Kasumi-1 (cell line): ENCODE measurements at places on chromosomes 3 and 15.
A peak's percentile ranks its signal among the peaks of the same experiment; 100 is the strongest.

DNA sequence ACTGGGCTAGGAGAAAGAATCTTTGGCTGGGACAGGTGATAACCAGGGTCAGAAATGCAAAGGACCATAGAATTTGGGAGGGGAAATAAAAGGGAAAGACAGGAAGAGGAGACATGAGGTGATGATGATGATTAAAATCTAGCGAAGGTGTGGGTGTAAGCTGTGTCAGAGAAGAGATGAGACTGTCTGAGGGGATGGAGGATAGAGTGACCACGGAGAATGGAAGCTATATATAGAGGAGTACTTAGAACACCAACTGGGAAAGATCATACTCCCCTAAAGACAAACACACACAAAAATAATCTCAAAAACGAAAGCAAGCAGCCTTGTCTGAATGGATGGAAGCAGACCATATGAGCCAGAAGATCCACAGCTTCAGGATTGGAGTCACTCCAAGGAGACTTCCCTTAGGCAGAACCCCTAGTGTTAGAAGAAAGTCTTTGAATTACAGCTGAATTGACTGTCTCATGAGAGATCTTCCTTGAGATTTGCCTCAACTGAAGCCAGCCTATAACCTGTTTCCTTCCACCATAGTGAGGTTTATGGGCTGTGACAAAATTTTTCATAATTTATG, 115.2 kb upstream of the DAZL start:
- DNase-seq, result no peak

DNA sequence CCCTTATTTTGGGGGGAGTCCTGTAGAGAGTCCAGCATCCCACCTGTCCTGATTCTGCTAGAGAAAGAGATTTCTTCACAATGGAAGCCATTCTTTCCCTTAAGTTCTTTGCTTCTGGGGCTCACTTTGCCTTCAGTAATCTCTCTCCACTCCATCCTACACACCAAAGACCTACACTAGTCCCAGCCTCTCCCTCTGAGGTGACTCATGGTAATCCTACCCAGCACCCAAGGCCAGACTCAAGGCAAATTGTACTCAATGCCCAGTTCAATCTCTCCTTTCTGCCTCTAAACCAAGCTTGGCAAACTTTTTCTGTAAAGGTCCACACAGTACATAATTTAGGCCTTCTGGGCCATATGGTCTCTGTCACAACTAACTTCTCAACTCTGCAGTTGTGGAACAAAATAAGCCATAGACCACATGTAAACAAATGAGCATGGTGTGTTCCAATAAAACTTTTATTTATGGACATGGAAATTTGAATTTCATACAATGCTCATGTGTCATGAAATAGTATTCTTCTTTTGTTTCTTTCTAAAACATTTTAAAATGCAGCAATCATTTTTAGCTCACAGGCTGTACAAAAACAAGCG, 72.5 kb downstream of the MRPL46 start:
- no peak for DNase-seq

GRCh38 chr3:99319961-99320360, 318.4 kb upstream of the COL8A1 start:
- no peak for DNase-seq

DNA sequence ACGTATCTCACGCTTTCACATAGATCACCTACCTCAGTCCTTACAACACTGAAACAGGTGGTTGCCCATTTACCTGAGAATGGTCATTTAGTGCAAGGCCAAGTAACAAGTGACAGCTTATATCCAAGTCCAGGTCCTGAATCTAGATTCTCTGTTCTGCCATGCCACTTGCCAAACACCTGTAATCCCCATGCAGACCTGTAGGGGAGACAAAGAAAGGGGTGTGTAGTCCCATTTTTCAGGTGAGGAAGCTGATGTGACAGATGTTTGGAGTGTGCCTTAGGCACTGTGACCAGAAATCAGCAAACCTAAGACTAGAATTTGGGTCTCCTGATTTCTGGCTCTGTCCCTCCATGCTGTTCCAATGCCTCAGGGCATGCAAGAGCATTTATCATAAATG, 12.7 kb downstream of the ZNF35 start:
- DNase-seq, result peak; percentile 4

- DNase-seq, result no peak
These were observed 135.3 kb downstream of the DIPK2A start for GRCh38 chr3:144106970-144107369.

DNA sequence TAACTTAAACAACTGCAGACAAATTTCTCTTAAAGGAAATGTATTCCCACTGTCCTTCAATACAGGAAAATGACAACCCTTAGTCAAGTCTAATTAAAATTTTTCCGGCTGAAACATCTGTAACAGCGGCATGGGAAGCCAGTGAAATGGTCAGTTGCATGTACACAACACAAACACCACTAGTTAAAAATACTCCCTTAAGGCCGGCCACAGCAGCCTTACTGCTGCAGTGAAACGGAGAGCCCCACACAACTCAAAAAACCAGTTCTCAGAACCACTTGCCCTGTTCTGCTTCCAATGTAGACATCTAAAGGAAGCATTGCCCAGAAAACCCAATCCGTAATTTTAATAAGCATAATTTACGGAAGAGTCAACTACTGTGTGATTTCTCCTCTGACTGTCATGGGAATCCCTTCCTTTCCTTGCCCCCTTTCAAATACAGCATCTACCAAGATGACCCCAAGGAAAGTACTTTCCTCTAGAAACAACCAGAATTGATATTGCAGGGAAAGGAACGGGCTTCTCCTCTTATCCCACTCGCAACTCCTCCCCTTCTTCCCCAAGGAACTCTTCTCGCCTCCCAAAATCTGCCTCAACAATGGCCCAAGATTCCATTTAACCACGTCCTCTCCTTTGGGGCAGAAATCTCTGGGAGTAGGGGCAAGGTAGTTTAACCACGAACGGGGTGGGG, 1.6 kb downstream of the FBN1 start:
- no peak for DNase-seq

GRCh38 chr3:140843656-140844055, 98.0 kb upstream of the SLC25A36 start:
- DNase-seq, result no peak

DNA sequence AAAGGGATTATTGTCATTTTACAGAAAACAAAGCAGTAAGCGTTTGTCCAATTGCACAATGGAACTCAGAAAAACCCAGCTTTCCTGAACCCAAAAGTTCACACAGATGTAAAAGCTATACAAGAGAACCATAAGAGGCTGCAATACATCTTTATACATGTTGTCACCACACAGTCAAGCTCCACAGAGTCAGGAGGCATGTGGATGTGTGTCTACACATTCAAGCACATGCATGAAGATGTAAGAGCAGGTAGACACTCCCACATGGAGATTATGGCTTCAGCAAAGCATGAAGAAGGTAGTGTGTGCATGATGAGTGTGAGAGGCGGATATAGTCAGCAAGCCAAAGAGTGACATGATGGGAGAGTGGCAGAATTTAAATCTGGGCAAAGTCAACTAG, 124.7 kb upstream of the THBS1 start:
- DNase-seq, result no peak

DNA sequence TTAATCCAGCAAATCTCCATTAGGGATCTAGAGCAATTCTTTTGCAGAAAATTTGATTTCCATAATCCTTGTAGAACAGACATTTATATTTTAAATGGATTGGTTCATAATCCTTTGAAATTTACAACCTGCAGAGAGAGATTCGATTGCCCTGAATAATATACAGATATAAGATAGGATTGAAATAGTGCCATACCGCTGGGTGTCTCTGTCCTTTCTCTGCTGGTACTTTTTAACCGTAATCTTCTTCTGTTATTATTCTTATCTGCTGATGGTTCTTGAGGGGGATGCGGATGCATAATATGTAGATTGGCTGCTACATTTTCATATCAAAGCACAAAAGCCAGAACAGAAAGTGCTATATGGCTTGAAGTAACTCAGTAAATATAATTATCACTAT, 182.2 kb downstream of the CFAP20DC start:
- no peak for DNase-seq

- no peak for DNase-seq
These were observed 339.1 kb downstream of the TIGIT start for GRCh38 chr3:114632757-114633424.

- no peak for DNase-seq
These were observed 380.7 kb downstream of the PLOD2 start for GRCh38 chr3:145780301-145780700.

GRCh38 chr3:59886790-59887189, 837.0 kb upstream of the CFAP20DC start:
- DNase-seq, result no peak

- no peak for DNase-seq
These were observed 220 bp downstream of the TP63 start for GRCh38 chr3:189631409-189631808.

DNA sequence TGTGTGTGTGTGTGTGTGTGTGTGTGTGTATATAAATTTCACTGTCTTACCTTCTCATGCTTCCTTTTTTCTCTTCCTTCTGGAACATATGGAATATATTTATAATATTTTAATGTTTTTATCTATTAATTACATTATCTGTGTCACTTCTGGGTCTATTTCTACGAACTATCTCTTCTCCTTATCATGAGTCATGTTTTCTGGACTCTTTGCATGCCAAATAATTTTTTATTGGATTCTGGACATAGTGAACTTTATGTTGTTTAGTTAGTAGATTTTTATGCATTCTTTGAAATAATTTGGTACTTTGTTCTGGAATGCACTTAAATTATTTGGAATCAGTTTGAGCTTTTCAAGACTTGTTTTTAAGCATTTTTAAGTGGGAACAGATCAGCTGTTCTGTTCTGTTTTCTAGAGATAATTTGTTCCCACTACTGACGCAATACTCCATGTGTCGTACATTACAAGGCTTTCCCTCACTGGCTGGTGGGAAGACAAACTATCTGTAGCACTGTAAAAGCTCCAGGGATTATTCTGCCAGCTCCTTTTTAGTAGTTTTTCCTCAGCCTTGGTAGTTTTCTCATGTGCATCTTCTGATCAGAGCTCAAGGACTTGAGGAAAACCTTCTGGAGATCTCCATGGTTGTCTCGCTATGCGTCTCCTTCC, 302.0 kb downstream of the CLSTN2 start:
- no peak for DNase-seq

DNA sequence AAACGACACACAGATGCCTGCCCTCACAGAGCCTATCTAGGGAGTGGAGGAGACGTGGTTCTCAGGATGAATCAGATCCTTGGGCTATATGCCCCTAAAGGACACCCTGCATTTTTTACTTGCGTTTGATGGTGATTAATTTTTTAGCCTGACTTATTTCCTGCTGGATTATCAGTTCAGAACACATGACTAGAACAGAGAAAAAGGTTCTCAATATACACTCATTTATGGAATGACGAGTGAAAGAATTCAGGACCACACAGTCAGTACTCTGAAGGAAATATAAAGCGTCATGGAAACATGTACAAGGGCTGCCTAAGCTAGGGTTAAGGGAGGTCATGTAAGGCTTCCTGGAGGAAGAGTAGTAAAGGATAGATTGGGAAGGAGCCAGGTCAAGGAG, 121.8 kb downstream of the SSR3 start:
- DNase-seq, result no peak

- DNase-seq, result peak; percentile 73
These were observed 303.9 kb upstream of the TBC1D5 start for GRCh38 chr3:18046131-18046915.

DNA sequence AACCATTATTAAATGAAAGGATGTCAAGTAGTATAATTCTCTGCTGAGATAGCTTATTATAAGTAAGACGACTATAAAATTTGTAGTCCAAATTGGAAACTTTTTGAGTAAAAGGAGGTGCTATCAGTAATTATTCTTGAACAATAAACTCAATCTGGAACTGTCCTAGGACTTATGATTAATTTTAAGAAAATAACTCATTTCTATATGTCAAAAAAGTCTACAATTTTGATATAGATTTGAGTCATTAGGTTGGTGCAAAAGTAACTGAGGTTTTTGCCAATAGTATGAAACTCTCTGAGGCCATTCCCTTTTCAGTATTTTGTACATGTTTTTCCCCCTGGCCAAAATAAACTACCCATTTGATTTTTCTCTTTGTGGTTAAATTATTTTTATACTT, 41.0 kb downstream of the LEKR1 start:
- DNase-seq, result no peak

DNA sequence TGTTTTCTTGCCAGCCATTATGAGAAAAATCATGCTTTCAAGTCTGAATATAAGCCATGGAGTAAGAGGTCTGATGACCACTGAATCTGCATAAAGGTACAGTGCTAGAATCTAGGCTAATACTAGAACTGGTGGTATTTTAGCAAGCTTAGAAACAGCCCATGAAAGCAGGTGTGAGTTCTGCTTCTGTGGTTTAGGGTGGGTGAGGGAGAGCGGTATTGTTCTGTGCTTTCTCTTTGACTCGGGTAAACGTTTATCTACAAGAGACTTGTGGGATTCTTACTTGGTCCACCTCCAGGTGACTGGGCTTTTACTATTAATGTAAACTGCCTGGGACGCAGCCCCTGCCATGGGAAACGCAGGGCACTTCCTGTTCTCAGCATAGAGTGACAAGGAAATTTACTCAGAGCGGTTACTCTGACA, 55.2 kb downstream of the PGPEP1L start:
- peak; percentile 33 for DNase-seq

DNA sequence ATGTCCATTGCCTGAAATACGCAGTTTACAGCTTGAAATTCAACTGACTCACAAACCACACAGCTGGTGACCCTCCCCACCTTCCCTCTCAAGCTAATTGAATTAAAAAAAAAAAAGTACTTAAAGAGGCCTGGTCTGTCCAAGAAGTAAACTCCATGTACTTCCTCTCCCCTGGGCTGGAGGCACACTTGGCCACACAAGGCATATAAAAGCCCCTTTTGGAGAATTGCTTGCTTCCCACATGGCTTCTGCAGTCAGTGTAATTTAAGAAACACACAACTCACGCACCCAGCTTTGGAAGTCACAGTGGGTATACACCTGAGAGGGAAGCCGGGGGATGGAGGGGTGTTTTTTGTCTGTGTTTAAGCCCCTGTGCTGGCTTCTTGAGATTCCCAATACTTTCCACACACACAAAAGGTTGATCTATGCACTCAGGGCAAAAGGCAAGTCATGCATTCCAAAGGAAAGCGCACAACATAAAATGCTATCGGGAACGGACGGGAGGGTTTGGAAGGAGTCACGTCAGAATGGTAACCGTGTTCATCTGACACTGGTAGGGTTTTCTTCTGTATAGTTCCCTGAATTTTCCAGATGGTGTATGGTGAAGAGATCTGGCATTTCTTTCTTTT, 106.6 kb upstream of the ALDH1A3 start:
- no peak for DNase-seq

DNA sequence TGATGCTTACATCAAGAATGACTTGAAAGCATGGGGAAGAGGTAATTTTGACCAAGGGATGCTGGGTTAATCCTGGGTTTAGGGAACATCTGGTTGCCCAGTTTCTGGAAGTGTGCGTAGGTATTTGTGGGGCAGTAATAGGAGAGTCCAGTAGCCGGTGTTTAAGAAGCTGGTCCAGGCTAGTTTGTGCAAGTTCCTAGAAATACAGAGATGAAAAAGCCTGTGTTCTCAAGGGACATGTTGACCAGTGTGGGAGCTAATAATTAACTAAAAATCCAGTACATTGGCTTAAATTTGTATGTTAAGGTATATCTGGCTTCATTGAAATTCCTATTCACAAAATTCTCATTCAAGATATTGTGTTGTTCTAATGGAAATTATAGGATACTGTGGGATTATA, 51.2 kb downstream of the UBE2E2 start:
- no peak for DNase-seq

- peak; percentile 82 for DNase-seq
These were observed 63.9 kb downstream of the IQSEC1 start for GRCh38 chr3:13009132-13009945.

GRCh38 chr3:149936812-149937230, 33.9 kb downstream of the PFN2 start:
- peak; percentile 73 for DNase-seq

- no peak for DNase-seq
These were observed 47.9 kb downstream of the CDC25A start for GRCh38 chr3:48140336-48140757.

GRCh38 chr3:13484851-13485590, 4.9 kb downstream of the HDAC11 start:
- DNase-seq, result peak; percentile 49
